Stimulated activated CD8-positive, alpha-beta memory T cell treated with anti-CD3 and anti-CD28 coated beads, Interleukin-7, amount 100 ng/mL, for 48 hours (primary cell): ENCODE measurements at places on chromosomes 2 and 18.

DNA sequence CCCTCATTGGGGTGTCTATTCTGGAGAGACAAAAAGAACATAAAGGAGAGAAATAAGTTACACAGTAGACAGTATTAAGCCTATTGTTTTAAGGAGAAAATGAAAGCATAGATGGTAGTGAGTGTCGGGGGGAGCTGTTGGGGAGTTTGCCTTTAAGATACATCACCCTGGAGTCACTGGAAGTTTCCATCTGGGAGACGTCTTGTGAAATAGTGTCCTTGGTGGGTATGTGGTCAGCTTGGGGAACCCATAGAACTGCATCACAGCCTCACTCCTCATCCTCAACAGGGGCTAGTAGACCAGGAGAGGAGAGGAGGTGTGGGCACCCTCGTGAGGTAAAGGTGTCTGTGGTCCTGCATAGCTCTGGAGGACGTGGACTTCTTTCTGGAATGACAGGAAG, 60.6 kb downstream of the RNF144A start:
- DNase-seq, result no peak

- DNase-seq, result no peak
Observed at GRCh38 chr2:173058673-173059072, 17.0 kb upstream of the MAP3K20 start.

DNA sequence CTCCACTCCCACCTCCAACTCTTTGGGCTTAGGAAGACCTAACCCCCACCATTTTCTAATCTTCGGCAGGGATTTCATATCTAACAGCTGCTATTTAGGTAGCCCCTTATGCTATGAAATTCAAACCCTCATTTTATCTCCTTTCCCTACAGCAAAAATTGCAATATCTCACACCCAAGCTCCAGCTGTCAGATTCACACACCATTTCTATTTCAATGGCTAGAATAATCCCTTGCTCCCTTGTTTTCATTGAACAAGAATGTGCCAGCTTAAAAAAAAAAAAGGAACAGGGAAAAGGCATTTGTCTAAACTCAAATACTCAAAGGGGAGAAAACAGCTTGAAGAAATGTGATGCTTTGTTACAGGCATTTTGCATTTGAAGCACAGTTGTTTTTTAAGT, 850.6 kb upstream of the ACVR2A start:
- no peak for DNase-seq

GRCh38 chr18:8721716-8722115, 16.4 kb downstream of the MTCL1 start:
- DNase-seq, result no peak

- no peak for DNase-seq
Observed at GRCh38 chr2:3426615-3427014, 47.1 kb downstream of the TRAPPC12 start.

GRCh38 chr2:26355038-26355995, 8.7 kb upstream of the ADGRF3 start:
- DNase-seq, result no peak

DNA sequence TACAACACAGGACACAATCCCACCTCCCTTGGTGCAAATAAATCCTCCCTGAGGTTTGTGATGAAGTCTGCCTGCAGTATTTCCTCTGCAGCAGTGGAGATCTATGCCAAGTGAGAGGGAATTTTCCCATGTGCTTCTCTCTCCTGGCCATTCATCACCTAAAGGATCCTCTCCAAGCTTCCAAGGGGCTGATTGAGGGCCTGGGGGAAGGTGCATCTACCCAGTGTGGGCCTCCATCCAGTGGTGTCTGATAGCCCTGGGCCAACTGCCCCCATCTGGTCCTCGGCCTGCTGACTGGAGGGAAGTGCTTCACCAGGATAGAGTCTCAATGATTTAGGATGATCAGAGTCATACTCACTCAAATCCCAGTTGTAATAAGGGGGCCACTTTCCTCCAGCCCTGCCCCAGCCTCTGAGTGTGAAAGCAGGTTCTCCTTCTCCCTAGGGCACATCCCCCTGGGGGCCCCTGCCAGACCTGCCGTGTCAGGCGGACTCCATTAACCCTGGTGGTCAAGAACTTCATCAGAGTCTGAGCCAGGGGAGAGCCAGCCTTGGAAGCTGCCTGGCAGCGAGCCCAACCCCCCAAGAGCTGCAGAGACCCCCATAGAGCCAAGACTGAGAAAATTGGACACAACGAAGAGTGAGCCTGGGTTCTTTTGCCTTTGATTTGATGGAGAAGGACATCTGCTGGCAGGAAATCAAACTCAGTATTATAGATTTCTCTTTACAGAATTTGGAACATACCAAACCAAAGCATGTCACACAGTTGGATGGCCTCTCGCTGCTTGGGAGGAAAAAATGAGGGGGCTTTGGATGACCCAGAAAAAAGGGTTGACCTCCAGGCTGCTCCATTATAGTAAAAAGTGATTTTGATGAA, 509.6 kb downstream of the CMPK2 start:
- DNase-seq, result no peak

- peak; percentile 68 for DNase-seq
Observed at GRCh38 chr2:237673130-237674001, 46.0 kb downstream of the LRRFIP1 start.

GRCh38 chr18:79750980-79751571, 46.7 kb upstream of the KCNG2 start:
- DNase-seq, result no peak

GRCh38 chr2:183459466-183459865, 335.2 kb downstream of the NUP35 start:
- no peak for DNase-seq

DNA sequence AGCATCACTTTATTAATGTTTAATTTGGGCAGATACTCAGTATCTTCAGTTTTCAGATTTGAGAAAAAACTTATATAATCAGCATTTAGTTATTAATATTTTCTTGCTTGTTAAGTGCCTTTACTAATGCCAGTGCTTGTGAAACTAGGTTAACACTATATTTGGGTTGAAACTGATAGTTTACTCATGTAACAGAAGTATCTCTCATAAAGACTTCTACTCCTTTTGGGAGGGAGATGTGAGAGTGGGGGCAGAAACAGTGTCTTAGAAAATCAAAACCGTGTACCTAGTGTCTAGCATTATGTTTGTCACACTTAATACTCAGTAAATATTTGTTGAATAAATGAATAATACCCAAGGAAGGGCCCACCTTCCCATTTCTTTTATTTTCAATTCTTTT, 129.5 kb downstream of the MSTN start:
- DNase-seq, result no peak

- DNase-seq, result no peak
Observed at GRCh38 chr2:101188683-101189405, 37.7 kb upstream of the TBC1D8 start.

- no peak for DNase-seq
Observed at GRCh38 chr2:203396667-203397066, 68.5 kb downstream of the ABI2 start.

- DNase-seq, result no peak
Observed at GRCh38 chr2:219087361-219087760, 26.6 kb upstream of the IHH start.

DNA sequence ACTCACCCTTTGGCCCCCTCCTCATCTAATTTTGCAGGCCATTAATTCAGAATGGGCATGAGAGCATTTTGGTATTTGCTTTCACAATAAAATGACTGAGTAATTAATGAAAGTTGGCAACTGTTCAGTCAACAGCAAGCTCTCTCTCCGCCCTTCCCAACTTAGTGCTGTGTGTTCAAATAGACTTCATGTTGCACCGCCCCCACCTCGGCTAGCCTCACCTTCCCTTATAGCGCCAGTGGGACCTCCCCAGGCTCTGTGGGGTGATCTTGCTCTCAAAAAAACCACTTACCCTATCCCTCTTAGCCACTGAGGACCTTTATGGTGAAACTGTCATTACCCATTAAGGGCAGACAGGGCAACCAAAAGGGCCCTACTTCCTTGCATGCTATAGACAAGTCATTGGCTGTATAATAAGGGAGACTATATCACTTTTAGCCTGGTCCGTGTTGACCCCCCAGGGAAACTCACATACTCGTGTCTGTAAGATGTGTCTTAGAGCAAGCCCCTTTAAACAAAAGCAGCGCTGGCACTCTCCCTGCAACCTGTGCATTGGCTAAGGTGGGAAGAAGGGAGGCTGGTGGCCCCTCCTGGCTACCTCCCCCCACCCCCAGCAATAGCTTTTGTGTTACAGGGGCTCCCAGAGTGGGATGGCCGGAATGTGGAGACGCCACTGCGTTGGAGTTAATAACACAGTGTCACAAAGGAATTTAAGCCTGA, 15.2 kb downstream of the EN1 start:
- DNase-seq, result no peak

GRCh38 chr18:65610939-65611338, 139.9 kb upstream of the CDH7 start:
- no peak for DNase-seq

- no peak for DNase-seq
Observed at GRCh38 chr2:215933151-215933550, 80.2 kb downstream of the MREG start.

GRCh38 chr2:238009563-238009962, 42.7 kb downstream of the UBE2F start:
- no peak for DNase-seq

- no peak for DNase-seq
Observed at GRCh38 chr2:240252191-240252871, 111.9 kb upstream of the OTOS start.

- DNase-seq, result no peak
Observed at GRCh38 chr2:105052773-105053172, 14.9 kb downstream of the MRPS9 start.

DNA sequence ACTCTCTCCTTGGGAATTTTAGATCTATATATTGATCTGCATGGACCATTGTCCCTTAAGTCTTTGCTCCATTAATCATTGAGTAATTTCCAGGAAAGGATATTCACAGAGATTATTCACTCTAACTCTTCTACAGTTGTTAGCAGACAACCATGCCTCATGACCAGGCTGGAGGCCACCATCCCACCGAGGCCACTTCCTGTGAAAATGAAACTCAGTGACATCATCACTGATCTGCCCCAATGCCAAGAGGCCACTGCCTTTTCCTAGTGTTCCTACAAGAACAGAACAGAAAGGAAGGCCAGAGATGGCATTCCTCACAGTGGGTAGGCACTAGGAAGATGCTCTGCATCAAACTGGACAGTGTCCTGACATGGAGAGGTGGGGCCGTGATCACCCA, 161.3 kb downstream of the DTNA start:
- DNase-seq, result no peak
